ENCODE measurements at places on chromosomes 4 and X.

- DNase-seq = no peak
These were observed 764.6 kb upstream of the FTHL17 start for GRCh38 chrX:31836479-31836878.

GRCh38 chrX:53471346-53471745 lies 37.2 kb upstream of the HSD17B10 start:
- DNase-seq = no peak

- no peak for DNase-seq
These were observed 26.1 kb upstream of the EXOC1L start for GRCh38 chr4:55793479-55793878.

DNA sequence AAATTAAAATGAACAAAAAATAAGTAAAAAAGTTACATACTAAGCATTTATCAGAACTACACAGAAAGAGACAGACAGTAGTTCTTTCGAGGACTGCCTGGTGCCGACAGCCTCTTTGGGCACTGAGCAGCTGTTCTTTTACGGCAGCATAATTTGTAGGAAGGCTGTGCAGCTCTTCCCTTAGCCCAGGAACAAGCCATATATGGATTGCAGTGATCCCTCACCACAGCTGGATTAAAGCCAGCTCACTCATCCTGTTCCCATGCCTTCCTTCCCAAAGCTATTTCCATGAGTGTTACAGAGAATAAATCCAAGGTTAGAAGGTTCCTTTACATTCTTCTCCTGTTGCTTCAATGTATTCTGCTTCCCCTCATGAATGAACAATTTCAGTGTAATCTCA lies 71.7 kb downstream of the DDX60L start:
- DNase-seq = no peak

- DNase-seq = no peak
These were observed 1928.2 kb upstream of the TENM3 start for GRCh38 chr4:180314972-180315371.

DNA sequence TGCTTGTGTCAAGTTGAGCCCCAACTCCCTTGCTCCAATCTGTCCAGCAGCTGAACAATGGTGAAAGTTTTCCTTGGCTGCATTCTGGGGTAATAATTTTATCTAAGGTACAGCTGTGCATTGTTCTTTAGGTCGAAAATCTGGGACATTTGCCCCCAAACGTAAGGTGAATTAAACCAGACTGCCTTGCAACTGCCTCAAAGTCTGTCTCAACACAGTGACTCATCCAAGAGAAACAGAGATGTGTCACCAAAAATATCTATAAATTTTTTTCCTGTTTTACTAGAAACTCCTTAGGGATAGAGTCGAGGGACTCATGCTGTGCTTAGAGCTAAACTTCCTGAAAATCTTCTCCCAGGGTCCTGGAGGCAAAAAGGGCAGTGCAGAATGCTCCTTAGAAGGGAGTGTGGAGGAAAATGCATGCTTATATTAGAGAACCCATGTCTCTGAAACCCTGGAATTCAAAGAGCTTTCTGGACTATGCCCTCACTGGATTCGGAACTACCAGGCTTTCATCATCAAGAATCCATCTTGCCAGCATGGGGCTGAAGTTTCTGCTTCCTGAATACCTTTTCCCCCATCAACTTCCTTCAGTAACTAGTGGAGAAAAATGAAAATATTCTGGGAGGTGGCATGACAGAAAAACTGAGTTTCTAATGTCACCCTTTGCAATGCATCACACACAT lies 115.7 kb downstream of the PALLD start:
- DNase-seq = no peak

GRCh38 chr4:15653864-15654592 lies 1.1 kb downstream of the FBXL5 start:
- DNase-seq = peak; percentile 55

- no peak for DNase-seq
These were observed 247.5 kb downstream of the ARHGAP24 start for GRCh38 chr4:85722401-85722800.

- DNase-seq = no peak
These were observed 15.5 kb upstream of the ADD1 start for GRCh38 chr4:2827874-2828751.

DNA sequence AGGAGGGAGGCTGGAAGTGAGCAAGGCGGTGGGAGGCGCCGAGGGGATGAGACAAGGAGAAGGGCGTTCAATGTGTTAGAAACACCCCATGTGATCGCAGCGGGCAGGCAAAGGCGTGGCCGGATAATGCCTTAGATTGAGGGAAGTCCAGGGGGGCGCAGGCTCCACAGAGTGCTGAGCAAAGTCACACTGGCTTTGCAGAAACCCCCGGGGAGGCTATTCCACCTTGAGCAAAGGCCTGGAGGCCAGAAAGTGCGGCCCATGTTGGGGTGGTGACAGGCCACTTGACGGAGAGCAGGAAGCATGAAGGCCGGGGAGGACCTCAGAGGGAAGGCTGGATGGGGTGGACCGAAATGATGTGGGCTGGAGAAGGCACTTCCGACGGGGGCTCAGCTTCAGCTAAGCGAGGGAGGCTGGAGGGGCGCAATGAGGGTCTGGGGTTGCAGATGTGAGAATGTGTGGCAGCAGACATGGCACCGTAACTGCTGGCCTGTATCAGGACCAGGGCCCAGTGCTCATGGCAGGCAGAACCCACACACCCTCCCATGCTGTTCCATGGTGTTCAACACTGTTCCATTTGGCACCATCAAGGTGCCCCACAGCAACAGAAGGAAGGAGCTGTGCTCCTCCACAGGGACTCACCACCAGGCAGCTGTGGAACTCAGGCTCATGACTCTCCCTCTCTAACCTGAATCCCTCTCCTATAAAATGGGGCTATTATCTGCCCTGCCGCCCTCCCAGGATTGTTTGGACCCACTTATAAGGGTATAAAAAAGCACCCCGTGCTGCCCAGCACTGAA lies 50.3 kb downstream of the HMX1 start:
- no peak for DNase-seq

DNA sequence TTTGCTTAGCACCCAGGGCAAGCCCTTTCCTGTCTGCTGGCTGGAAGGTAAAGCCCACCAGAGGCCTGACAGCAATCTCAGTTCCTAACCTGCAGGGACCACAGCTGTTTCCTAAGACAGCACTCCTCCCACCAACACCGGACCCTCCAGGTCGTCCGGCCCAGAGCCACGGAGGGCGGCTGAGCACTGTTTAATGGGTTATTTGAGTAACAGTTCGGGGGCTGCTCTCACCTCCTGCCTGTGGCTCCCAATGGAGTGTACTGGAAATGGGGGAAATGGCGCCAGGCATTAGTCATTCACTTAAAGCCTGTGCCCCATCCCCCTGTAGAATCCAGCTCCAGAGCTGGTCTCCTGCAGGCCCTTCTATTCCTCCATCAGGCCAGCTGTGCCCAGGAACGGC lies 81.6 kb upstream of the ADRA2C start:
- no peak for DNase-seq

GRCh38 chr4:118972167-118972566 lies 83.5 kb downstream of the SYNPO2 start:
- DNase-seq = no peak

GRCh38 chrX:14095702-14096101 lies 66.0 kb upstream of the GEMIN8 start:
- DNase-seq = peak; percentile 67

- DNase-seq = no peak
These were observed 332.6 kb downstream of the DTHD1 start for GRCh38 chr4:36614011-36614410.

GRCh38 chr4:130023088-130023487 lies 927.1 kb downstream of the C4orf33 start:
- DNase-seq = no peak

DNA sequence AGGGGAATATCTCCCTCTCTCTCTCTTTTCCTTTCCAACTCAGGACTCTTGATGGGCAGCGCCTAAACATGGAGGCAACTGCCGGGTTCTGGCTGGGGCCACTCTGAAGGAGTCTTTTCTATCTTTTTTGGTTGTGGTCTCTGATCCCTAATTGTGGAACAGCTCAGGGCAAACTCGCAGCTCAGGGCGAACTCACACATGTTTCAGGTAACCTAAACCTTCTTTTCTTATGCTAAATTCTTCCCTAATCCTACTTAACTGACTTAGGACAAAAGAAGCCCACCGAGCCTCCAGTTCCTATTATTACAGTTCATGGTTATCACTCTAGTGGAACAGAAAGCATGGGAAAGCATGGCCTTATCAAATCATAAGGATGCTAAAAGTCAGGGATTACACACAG lies 21.3 kb downstream of the ETDA start:
- DNase-seq = no peak

DNA sequence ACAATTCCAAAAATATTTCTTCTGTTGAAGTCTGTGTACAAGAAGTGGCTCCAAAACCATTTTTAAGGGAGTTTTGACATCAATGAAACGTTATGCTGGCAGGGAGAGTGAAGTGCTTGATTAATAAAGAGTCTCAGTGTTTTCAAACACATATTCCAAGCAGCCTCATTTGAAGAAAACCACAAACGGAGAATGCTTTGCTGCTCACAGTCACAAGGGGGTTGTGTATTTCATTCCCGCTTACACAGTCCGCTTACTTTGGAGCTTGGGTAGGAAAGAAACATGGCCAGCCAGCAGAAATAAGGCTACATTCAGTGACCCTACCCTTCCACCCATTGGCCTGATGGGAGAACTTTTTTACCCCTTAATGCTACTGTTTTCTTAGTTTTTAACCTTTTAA lies 586.2 kb downstream of the RAB28 start:
- DNase-seq = no peak

DNA sequence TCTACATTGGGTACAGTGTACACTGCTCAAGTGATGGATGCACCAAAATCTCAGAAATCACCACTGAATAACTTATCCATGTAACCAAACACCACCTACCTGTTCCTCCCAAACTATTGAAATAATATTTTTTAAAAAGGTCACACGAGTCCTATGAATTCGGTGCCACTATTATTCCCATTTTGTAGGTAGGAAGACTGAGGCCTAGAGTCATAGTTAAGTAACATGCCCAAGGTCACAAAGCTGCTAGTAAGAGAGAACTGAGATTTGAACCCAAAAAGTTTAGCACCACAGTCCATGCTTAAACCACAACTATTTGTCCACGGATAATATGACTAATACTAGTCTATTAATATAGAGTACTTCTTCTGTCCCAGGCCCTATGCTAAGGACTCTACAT lies 2.7 kb downstream of the ARHGEF6 start:
- no peak for DNase-seq

- peak; percentile 67 for DNase-seq
These were observed 564 bp downstream of the PGK1 start for GRCh38 chrX:78104447-78105176.

- DNase-seq = no peak
These were observed 164.4 kb upstream of the EPHA5 start for GRCh38 chr4:65834707-65835106.

- no peak for DNase-seq
These were observed 137.0 kb downstream of the MAGEB5 start for GRCh38 chrX:26352891-26353430.

DNA sequence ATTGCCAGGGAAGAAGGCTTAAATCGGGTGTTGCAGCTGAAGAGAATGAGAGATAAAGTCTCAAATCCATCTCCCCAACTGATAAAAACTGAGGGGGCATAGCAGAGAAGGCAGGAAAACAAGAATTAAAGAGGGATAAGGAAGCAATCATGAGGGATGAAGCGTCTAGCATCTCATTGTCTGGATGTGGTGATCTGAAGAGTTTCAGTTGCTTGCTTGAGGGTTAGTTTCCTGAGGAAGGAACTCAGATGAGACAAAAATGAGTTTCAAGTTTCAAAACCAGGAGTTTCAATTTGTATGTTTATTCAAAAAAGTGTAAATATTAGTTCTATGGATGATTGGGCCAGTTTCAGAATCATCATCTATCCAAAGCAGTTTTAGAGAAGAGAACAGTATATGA lies 496.9 kb downstream of the RAB28 start:
- no peak for DNase-seq

DNA sequence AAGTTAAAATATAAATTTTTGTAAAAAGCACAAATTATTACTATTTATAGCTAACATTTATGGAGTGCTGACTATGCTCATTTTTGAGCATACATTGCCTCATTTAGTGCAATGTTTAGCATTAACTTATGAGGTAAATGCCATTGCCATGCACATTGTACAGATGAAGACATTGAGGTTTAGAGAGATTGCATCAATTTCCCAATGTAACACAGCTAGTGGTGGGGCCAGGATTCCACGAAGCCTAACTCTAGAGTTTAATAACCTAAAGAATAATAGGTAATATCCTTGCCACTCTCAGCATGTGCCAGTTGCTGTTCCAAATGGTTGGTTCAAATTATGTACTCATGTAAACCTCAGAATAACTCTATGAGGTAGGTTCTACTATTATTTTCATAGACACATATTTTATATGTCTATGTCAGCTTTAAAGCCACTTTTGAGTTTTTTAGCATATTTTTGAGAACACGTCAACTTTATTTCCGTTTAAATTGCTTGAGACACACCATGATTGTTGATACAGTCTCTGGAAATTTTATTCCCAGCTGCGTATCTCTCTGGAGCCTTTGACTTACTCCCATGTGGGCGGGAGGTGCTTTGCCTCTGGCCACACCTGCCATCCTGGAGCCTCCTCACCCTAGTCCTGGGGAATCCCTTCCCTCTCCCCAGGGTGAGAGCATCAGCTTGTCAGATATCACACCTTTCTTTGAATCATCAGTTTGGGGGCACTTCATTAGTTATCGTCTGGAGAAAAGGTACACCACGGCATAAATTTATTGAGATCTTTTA lies 10.8 kb upstream of the ADH1A start:
- no peak for DNase-seq

DNA sequence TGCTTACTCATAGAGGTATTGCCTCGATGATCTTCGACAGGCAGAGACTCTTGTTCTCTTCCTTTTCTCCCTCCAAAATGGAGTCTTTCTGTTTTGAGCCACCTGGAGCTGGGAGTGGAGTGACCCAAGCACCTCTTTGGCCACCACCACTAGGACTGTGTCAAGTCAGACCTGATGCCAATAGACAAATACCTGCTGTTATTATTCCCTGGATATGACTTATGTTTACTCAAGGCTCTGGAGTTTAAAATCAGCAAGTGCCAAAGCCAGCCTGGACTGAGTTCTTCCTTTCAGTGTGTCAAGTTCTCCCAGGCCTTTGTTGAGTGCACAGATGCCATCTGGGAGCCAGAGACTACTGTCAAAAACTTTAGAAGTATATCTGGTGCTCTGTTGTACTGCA lies 130.2 kb upstream of the SLC6A14 start:
- DNase-seq = no peak

- DNase-seq = no peak
These were observed 206.6 kb upstream of the HS3ST1 start for GRCh38 chr4:11635342-11635741.

GRCh38 chrX:23981711-23982110 lies 45.3 kb downstream of the KLHL15 start:
- DNase-seq = no peak
